ENCODE measurements at places on chromosomes 16 and 17.

DNA sequence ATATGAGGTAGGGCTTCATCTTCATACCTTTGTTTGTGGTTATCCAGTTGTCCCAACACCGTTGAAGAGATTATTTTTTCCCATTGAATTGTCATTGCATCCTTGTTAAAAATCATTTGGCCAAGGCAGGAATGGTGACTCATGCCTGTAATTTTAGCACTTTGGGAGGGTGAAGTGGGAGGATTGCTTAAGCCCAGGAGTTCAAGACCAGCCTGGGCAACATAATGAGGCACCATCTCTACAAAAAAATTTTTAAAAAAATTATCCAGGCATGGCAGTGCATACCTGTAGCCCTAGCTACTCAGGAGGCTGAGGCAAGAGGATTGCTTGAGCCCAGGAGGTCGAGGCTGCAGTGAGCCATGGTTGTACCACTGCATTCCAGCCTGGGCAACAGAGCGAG is 223.9 kb downstream of the TANC2 start:
- no peak for DNase-seq

- DNase-seq: no peak
Measured at GRCh38 chr16:82182266-82183003, 12.4 kb upstream of the MPHOSPH6 start.

DNA sequence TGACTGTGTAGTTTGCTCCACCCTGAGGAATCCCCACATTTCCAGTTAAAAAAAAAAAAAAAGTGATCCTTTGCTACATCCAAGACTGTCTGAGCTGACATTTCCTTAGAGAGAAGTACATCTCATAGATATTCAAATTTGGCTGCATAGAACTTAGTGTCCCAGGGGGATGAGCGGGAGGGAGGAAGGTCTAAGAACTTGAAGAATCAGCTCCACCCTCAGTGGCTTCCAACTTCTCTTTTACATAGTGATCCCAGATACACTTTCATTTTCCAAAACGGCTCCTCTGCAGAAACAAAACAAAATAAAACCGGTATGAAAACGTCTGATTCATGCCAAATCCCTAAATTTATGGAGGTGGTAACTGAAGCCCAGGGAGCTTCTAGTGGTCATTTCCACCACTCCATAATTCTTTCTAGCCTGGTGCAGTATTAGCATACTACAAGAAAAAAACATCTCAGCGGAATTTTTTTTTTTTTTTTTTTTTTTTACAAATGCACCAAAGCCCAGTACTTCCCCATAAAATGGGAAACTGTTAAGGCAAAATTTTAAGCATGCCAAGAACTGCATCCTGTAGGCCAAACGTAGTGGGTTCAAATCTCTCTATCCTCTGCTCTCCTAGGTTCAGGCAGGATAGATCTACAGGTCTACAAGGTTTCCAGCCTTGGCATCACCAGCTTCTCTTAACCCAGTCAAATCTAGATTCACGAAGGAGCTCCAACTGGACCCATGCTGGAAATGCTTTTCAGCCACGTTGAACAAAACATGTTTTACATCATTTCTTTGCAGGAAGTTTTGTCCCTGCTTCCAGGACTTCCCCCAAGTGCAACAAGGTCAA is 29.3 kb downstream of the MAF start:
- DNase-seq: no peak

DNA sequence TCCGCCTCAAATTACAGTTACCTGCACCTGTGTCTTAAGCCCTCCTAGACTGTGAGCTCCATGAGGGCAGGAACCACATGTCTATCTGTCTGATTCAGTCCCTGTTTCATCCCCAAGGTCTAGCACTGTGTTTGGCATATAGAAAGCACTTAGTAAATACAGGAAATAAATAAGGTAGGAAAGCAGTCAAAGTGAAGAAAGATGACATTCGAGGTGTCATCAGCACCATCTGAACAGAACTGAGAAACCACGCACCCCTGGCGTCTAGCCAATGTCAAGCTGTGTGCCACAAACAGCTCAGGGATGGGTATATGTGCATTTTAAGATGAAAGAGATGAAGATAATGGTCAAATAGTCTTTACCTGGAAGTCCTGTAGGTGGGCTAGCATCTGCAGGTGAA is 79.6 kb upstream of the ATP2A3 start:
- DNase-seq: no peak

GRCh38 chr16:84513123-84513522 is 8.7 kb upstream of the MEAK7 start:
- DNase-seq: no peak

DNA sequence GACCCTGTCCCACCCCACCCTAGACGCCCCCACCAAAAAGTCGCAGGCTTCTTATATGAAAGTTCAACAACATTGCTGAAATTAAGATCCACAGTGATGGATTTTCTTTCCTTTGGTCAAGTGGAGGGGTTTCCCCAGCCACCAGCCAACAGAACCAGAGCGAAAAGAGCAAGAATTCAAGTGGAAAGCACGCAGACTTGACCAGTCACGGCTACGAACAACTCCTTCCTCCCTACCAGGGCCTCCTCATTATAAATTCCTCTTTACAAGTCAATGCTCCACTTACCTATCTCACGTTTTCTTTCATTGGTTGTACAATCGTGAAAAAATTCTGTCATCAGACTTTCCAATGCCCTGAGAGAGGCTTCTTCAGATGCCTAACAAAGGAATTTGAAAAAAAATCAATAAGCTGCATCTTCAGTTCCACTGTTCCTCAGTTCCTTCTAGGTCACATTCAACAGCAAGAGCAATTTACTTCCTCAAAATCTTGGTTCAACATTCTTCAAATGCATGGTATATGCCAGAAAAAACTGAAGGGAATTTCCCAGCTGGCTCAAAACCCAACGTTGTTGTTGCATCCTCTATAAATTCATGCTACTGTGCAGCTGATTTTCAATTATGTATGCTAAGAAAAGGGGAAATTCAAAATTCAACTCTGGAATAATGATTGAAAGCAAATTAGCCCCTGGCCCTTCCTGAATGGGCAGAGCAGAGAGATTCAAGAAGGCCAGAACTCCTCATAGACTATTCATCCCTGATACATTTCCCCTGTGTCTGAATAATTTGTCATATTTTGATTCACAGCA is 30.9 kb downstream of the XPO6 start:
- no peak for DNase-seq

Measured in RKO (cell line).